Thoracic aorta (tissue), 2 donors: ENCODE measurements at places on chromosomes 1 and 21.

DNA sequence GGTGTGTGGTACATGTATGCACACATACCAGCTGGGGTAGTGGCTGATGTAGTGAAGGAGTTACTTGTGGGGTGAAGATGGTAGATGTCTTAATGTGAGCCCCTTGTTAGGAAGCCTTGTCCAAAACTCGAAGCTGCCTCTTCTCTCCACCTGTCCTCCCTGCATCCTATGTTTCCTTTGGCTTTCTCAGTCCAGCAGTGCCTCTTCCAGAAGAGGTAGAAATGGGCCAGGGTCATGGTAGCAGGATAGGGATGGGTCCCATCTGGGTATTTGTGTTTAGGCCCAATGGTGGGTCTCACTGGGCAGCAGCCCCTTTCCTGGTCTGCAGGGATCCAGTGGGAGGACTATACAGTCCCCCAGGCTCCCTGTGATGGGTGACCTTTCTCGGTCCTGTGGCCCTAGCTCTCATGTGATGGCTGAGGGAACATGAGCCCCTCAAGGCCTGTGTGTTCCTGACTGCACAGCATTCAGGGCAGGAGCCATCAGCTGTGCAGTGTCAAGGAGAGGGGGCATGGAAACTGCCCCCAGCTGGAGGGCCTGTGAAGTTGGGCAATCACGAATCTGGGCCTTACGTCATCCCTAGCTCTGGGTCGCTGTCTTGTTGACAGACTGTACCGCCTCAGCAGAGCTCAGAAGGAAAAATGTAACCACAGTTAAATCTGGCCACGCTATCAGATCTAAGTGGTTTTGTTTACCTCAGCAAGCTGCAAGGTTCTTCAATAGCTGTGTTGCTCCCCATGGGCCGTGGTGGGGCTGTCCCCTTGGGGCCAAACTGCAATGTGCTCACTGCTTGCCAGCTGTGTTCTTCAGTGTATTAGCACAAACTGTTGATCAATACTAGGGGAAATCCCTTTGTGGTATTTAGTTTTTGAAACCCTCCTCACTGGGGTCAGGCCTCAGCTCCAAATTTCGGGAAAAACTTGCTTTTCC is 82.7 kb downstream of the NOS1AP start:
- no peak overlapping the region for H3K4me3 ChIP-seq
- H3K4me1 ChIP-seq = no peaks in the 10 kb centered on the region
- no peak for DNase-seq
- H3K36me3 ChIP-seq = no peaks in the 10 kb centered on the region

DNA sequence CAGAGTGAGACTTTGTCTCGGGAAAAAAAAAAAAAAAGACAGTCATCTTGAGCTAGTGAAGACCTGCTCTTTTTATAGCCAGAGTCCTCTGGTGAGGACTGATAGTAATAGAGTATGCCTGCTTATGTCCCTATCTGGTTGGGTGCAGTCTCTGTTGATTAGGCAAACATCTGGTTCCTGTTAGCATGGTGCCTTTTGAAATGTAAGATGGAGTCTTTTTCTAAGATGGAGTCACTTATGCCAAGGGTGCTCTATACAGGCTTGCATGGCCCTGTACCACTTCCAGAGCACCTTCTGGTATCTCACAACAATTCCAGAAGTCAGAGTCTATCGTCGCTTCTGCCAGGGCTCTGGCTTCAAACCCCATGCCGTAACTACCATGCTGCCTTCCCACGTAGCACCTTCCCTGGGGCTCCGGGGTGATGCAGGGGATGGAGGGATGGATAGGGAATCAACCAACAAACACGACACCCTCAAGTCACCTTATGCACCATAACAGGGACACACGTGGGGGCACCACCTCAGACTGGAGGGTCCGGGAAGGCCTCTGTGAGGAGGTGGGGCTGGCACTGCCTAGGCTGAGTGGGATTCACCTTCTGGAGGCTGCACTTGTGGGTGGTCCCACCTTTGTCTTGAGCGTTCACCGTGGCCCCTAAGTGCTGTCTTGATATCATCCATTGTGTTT is 11.6 kb upstream of the PADI6 start:
- H3K27ac ChIP-seq = no peak overlapping the region
- H3K27me3 ChIP-seq = no peaks in the 10 kb centered on the region
- H3K4me3 ChIP-seq = no peak overlapping the region
- DNase-seq = no peak
- H3K4me1 ChIP-seq = no peaks in the 10 kb centered on the region

GRCh38 chr1:187648091-187648490 is 819.3 kb downstream of the PLA2G4A start:
- no peaks in the 10 kb centered on the region for H3K4me1 ChIP-seq
- H3K27me3 ChIP-seq = no peaks in the 10 kb centered on the region
- no peak overlapping the region for H3K27ac ChIP-seq
- H3K4me3 ChIP-seq = no peak overlapping the region

- no peaks in the 10 kb centered on the region for H3K4me1 ChIP-seq
- H3K4me3 ChIP-seq = no peak overlapping the region
- H3K27me3 ChIP-seq = no peaks in the 10 kb centered on the region
- H3K36me3 ChIP-seq = no peaks in the 10 kb centered on the region
Measured at GRCh38 chr1:95780836-95781235, 546.8 kb downstream of the RWDD3 start.

GRCh38 chr1:2385606-2386280 is 5.6 kb downstream of the MORN1 start:
- H3K4me3 ChIP-seq = no peak overlapping the region
- DNase-seq = no peak
- peaks cover 17% of the 10 kb centered on the region for H3K4me1 ChIP-seq

DNA sequence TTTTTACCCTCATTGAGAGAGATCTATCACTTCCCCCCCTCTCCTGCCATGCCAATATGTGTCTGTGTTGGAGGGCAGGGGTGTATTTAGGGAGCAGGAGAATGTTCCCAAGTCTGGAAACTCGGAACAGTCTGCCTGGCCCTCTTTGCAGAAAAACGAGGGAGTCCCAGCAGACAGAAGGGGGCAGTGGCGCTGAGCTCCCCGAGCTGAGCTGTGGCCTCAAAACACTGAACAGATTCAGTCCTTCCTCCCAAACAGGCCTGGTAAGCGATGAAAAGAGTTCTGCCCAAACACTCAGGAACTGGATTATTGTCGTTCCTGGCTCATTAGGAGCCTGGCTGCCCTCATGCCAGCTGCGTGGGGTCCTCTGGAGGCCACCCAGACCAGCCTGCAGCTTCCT is 981 bp downstream of the CLDN14 start:
- no peaks in the 10 kb centered on the region for H3K27me3 ChIP-seq
- no peaks in the 10 kb centered on the region for H3K4me1 ChIP-seq
- H3K4me3 ChIP-seq = peak overlapping the region; percentile 26
- H3K36me3 ChIP-seq = no peaks in the 10 kb centered on the region

- no peak overlapping the region for H3K27ac ChIP-seq
- DNase-seq = no peak
- no peak overlapping the region for H3K4me3 ChIP-seq
- H3K36me3 ChIP-seq = no peaks in the 10 kb centered on the region
- H3K4me1 ChIP-seq = no peaks in the 10 kb centered on the region
Measured at GRCh38 chr1:108033550-108033951, 68.6 kb upstream of the VAV3 start.

GRCh38 chr1:117232531-117232930 is 21.8 kb upstream of the VTCN1 start:
- H3K27me3 ChIP-seq = no peaks in the 10 kb centered on the region
- H3K4me3 ChIP-seq = no peak overlapping the region
- peaks cover 18% of the 10 kb centered on the region for H3K4me1 ChIP-seq
- peak overlapping the region; percentile 46 for H3K27ac ChIP-seq

GRCh38 chr1:50570066-50570468 is 146.8 kb upstream of the DMRTA2 start:
- no peaks in the 10 kb centered on the region for H3K36me3 ChIP-seq
- no peaks in the 10 kb centered on the region for H3K4me1 ChIP-seq
- DNase-seq = no peak
- H3K4me3 ChIP-seq = no peak overlapping the region
- no peak overlapping the region for H3K27ac ChIP-seq

DNA sequence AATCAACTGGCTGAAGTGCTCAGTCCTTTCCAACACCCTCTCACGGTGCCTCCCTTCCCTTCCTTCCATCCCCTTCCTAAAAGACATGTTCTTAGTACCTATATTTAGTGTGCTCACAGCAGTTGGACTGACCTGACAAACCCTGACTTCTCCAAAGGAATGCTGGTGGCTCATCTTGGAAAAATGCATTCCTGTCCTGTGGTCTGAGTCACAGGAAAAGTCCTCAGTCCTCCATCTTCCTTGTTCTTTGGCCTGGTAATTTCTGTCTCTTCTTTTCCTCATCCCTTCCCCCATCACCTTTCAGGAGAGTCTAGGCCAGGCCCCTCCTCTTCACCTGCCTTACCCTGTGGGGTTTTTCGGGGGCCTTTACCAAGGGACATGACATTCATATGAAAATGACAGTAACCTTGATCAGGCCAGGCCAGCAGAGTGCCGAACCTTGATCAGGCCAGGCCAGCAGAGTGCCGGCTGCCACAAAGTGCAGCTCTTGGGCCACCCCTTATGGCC is 7.2 kb downstream of the ATP1B1 start:
- DNase-seq = no peak
- no peak overlapping the region for H3K4me3 ChIP-seq
- H3K36me3 ChIP-seq = no peaks in the 10 kb centered on the region
- H3K4me1 ChIP-seq = peaks cover 16% of the 10 kb centered on the region
- no peak overlapping the region for H3K27ac ChIP-seq

DNA sequence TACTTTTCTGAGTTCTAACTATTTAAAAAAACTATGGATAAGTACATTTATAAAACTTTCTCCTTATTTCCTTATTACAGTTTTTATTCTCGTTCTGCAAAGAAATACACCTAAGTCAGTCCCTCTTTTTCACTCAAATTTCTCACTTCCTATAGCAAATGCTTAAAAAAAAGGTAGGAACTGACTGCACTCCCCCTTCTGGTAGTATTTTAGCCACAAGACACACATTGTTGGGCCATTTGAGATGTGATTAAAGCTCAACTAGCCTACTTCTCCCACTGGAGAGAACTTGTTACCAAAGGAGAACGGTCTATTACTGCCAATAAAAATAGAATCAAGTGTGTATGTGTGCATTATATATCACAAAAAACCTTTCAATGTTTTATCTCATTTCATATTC is 521.9 kb upstream of the PRMT6 start:
- H3K4me1 ChIP-seq = no peaks in the 10 kb centered on the region
- no peak overlapping the region for H3K27ac ChIP-seq
- H3K4me3 ChIP-seq = no peak overlapping the region
- no peaks in the 10 kb centered on the region for H3K27me3 ChIP-seq
- no peaks in the 10 kb centered on the region for H3K36me3 ChIP-seq

DNA sequence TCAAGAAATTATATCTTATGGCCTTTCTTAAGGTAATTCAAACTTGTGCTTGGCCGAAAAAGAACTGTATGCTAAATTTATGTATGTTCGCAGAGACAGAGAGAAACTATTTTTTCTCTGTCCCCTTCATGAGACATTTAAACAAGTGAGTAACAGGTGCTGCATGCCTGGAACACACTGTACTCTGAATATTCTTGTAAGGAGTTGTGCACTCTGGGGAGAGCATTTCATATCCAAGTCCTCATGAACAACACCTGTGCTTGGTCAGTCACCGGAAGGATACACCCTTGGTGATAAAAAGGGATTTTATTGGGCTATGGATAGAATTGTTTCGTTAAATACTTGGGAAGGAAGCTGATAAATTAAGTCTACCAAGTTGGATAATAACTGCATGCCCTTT is 220.8 kb upstream of the NRIP1 start:
- no peak overlapping the region for H3K4me3 ChIP-seq
- no peaks in the 10 kb centered on the region for H3K27me3 ChIP-seq
- no peaks in the 10 kb centered on the region for H3K4me1 ChIP-seq
- H3K36me3 ChIP-seq = no peaks in the 10 kb centered on the region
- no peak overlapping the region for H3K27ac ChIP-seq
- no peak for DNase-seq

- no peaks in the 10 kb centered on the region for H3K27me3 ChIP-seq
- no peaks in the 10 kb centered on the region for H3K36me3 ChIP-seq
- H3K4me1 ChIP-seq = no peaks in the 10 kb centered on the region
Measured at GRCh38 chr21:45254460-45254930, 33.2 kb downstream of the POFUT2 start.

GRCh38 chr1:214321705-214322453 is 40.9 kb downstream of the SMYD2 start:
- DNase-seq = no peak
- no peak overlapping the region for H3K27ac ChIP-seq
- no peak overlapping the region for H3K4me3 ChIP-seq
- no peaks in the 10 kb centered on the region for H3K36me3 ChIP-seq
